Bladder microvascular endothelial cell (primary cell): ENCODE measurements at places on chromosomes 2 and 18. TPM values are rescaled to one million over a fixed set of nuclear protein-coding genes. Genes with fewer than 3 reads are reported as not detected.

Gene MATN3
- 1.0 and 1.9 TPM in 2 replicates for total RNA-seq

Gene DPP10
- not detected in 2 replicates for total RNA-seq

Gene CFAP53
- total RNA-seq: 0.16 and 0.31 TPM in 2 replicates

Gene ACOXL
- total RNA-seq: 0.06 TPM in 1 of 2 replicates, not detected in the other

Gene MEP1B
- 0.25 TPM in 1 of 2 replicates, not detected in the other for total RNA-seq

Gene SSB
- total RNA-seq: 52.6 and 77.5 TPM in 2 replicates

Gene MGAT4A
- total RNA-seq: 23.8 and 25.7 TPM in 2 replicates

Gene EML6
- 0.13 and 0.16 TPM in 2 replicates for total RNA-seq

Gene STPG4
- 0.16 and 0.31 TPM in 2 replicates for total RNA-seq

Gene PLA2R1
- total RNA-seq: 6.5 and 37.4 TPM in 2 replicates
